ENCODE measurements at places on chromosomes 2 and 18.

- no peak for DNase-seq
Observed at GRCh38 chr2:224400886-224401632, 848 bp downstream of the FAM124B start.

DNA sequence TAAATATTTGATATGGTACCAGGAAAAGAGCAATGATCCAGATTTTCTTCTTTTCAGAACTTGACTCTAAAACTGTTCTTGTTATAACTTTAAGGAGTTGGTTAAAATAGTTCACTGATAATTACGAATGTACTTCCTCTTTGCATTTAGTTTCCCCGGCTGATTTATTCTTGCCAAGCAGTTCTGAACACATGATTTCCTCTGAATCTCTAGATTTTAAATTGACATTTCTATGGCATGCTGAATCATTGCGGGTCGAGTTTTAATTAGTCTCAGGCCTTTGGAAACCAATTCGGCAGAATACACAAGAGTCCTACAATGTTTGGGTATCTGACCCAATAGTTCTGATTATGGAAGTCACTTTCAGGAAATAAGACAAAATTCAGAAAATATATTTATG, 37.3 kb upstream of the DNAH7 start:
- DNase-seq: no peak

DNA sequence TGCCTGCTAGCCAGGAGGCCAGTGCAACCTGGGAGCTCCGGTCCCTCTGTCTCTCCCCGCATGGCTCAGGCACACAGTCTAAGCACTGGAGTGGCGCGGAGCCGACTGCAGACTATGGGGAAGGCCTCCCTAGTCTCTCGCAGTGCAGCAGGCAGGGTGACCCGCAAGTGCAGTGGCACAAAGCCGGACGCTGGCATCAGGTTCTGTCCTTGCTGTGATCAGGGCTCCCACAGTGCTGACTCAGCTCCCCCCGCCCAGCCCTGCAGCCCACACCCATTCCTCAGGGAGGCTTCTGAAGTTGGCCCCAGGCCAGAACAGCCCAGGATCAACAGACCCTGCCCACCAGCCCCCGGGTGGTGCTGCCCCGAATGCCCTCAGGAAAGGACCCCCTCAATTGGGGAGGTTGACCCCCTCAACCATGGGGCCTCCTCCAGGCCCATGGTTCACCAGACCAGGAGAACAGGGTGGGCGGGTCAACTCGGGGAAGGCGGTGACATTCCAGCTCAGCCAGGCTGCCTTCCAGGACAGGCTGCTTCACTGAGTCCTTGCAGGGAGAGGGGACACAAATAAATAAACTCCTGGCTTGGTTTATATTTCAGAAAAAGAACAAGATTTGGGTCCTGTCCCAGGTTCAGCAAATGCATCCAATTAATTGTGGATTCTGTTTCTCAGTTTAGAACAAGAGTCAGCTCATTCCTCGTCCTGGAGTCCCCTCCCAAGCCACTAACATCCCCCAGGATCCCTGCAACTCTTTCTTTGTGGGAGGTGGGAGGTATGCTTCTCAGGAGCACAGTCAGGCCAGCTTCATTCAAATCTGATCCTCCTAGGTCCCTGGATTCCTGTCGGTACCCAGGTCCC, 12.2 kb downstream of the BIN1 start:
- no peak for DNase-seq

DNA sequence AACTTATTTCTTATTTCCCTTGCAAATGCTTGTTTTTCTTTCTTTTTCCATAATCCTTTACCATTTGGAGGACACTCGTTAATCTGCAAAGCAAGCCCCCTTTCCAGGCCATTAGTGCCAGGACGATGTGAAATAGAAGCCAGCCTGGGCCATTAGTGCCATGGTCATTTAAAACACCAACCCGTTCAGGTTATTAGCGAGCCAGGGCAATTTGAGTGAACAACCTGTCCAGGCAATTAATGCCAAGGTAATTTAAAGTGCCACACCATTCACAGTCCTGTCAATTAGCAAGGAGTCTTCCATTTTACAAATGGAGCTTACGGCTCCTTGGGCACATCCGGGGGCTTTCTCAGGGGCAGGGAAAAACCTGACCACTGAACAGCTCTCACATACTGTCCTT, 370.6 kb downstream of the HRH4 start:
- DNase-seq: no peak

GRCh38 chr2:12624384-12624783, 92.4 kb upstream of the TRIB2 start:
- DNase-seq: no peak

GRCh38 chr2:189231719-189232323, 52.3 kb upstream of the COL5A2 start:
- no peak for DNase-seq

GRCh38 chr18:55657572-55658331, 69.8 kb upstream of the TCF4 start:
- no peak for DNase-seq

DNA sequence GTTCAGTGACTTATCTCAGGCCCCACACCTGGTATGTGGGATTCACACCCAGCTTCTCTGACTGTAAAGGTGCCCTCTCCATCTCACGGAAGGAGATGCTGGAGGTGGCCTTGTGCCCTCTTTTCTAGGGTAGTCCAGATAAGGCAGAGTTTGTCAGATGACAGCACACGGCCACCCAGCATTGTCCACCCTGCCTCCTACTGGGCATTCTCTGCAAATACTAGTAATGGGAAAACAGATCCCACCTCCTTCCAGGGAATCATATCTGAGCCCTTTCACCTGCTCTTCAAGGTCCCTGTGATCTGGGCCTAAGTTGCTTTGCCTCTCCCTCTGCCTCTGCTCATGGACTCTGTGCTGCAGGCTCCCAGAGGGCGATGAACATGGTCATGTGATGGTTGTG, 214.7 kb downstream of the CLIP4 start:
- no peak for DNase-seq

Measured in stimulated activated CD4-positive, alpha-beta T cell treated with anti-CD3 and anti-CD28 coated beads, Interleukin-4, amount 100 ng/mL, for 4 hours (primary cell).